Activated T-helper 2 cell treated with anti-CD3 and anti-CD28 coated beads, Interferon-gamma antibody, Interleukin-2, Interleukin-4, amounts not matched to agents 10 μg/mL and 5 μg/mL and 100 μg/mL, durations not matched to agents 14 hours and 24 hours and 36 hours (primary cell): ENCODE measurements at places on chromosomes 6 and 20. TPM values are rescaled to one million over a fixed set of nuclear protein-coding genes. Genes with fewer than 3 reads are reported as not detected.

The PLG gene
- total RNA-seq = 0.18 and 0.23 TPM in 2 replicates

The KHDC1L gene
- total RNA-seq = 0.32 TPM in 1 of 2 replicates, not detected in the other

The ME1 gene
- 0.05 TPM in 1 of 2 replicates, not detected in the other for total RNA-seq

The ADGB gene
- total RNA-seq = 0.39 TPM in 1 of 2 replicates, not detected in the other

The TUBB2B gene
- total RNA-seq = 0.41 and 0.60 TPM in 2 replicates

The TNFRSF21 gene
- total RNA-seq = 2.7 and 2.8 TPM in 2 replicates

The FLRT3 gene
- total RNA-seq = not detected in 2 replicates

The TCP11 gene
- not detected in 2 replicates for total RNA-seq

GRCh38 chr20:43452404-43453126, 5.1 kb upstream of the SRSF6 start:
- H3K36me3 ChIP-seq = no peaks in the 10 kb centered on the region
- no peak overlapping the region for H3K4me3 ChIP-seq
- no peak for DNase-seq
- H3K4me1 ChIP-seq = peaks cover 13% of the 10 kb centered on the region
- H3K27me3 ChIP-seq = peaks cover 28% of the 10 kb centered on the region

GRCh38 chr20:11891776-11892545, 25.7 kb upstream of the BTBD3 start:
- peaks cover 24% of the 10 kb centered on the region for H3K27me3 ChIP-seq
- H3K4me3 ChIP-seq = peak overlapping the region; percentile 82
- H3K27ac ChIP-seq = peak overlapping the region; percentile 62
- H3K36me3 ChIP-seq = no peaks in the 10 kb centered on the region
- DNase-seq = peak; percentile 52

DNA sequence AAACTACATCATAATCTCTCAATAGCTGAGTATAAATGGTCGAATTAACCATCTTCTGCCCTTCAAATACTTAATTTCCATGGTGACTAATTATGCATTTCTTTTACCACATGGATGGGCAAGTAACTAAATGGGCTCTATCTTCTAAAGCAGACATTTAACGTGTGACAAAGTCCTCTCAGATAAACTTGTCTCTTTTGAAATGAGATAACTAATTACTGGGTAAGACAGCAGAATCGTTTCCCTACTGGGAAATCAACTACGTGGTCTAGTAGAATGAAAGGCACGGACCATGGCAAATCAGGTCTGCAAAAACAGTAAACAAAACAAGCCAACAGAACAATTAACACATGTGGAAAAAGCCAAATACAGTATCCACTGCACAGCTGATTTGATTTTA, 137.7 kb downstream of the BACH2 start:
- H3K4me3 ChIP-seq = no peak overlapping the region
- DNase-seq = no peak
- H3K4me1 ChIP-seq = peaks cover 61% of the 10 kb centered on the region

- no peaks in the 10 kb centered on the region for H3K36me3 ChIP-seq
- H3K4me3 ChIP-seq = no peak overlapping the region
- no peak overlapping the region for H3K27ac ChIP-seq
These were observed 32.4 kb upstream of the RPP40 start for GRCh38 chr6:5036269-5036668.

DNA sequence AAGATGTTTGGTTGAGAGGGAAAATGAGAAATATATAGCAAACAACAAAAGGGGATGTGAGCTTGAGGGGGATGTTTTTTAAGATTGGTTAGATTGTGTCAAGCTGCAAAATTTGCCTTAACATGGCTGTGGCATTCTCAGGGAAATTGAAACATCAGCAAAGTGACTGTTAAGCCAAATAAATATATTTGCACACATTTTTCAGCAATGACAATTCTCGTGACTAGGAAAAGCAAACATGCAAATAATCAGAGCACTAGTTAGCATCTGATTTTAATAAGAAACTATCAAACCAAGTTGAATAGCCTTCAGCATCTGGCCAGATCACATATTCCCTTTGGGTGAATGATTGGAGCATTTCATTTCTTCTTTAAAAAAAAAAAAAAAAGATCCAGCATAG, 262.8 kb downstream of the TBC1D7 start:
- H3K27ac ChIP-seq = no peak overlapping the region
- no peaks in the 10 kb centered on the region for H3K4me1 ChIP-seq
- H3K27me3 ChIP-seq = peaks cover 7% of the 10 kb centered on the region

- H3K4me3 ChIP-seq = no peak overlapping the region
- no peaks in the 10 kb centered on the region for H3K36me3 ChIP-seq
- H3K27me3 ChIP-seq = no peaks in the 10 kb centered on the region
- no peaks in the 10 kb centered on the region for H3K4me1 ChIP-seq
- DNase-seq = no peak
- no peak overlapping the region for H3K27ac ChIP-seq
These were observed 171.2 kb upstream of the BMP5 start for GRCh38 chr6:56046576-56046975.

DNA sequence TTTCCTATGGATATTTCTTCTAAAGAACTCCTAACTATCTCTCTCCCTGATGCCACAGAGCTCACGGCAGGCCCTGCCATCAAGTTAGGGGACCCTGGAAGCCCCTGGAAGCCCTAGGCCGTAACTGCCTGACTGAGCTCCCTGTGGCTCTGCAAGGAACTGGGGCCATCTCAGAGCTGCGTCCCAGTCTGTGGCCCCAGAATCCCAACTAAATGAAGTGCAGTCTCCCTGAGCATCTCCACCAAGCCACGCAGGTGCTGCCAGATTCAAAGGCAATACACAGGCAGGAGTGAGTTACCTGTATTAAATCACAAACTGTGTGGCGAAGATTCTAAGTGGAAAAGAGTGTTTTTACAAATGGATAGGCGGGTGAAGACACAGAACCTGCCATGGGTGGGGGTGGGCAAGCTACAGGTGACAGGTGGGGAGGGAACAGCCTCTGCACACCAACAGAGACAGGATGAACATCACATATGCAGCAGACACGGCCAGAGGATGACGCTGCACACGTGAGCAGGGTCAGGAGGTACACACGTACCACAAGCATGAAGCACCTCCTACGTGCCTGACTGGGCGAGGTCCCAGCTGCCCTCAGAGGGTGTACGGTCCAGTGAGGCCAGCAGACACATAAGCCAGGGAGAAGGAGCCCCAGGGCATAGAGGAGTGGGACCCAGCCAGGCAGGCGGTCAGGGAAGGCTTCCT, 358.5 kb downstream of the ZFAND3 start:
- no peaks in the 10 kb centered on the region for H3K36me3 ChIP-seq
- no peak overlapping the region for H3K4me3 ChIP-seq
- no peaks in the 10 kb centered on the region for H3K27me3 ChIP-seq
- H3K4me1 ChIP-seq = no peaks in the 10 kb centered on the region
- DNase-seq = no peak
- no peak overlapping the region for H3K27ac ChIP-seq

DNA sequence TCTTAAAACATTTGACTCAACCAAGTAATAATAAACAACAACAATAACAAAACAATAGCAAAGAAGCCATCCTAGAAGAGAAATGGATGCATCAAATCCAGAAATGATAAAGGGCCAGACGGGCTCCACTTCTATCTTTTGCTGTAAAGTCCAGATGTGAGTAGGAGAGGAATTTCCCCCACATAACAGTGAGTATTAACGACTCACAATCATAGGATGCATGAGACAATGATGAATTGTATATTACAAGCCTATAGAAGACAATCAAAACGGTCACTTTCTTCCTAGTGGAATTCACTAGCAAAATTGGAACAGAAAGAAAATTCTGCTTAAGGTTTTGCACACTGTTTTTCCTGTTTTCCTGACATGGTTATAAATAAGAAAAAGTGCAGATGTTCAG, 97.0 kb upstream of the PREP start:
- no peak overlapping the region for H3K27ac ChIP-seq
- H3K36me3 ChIP-seq = peaks cover 3% of the 10 kb centered on the region
- no peak for DNase-seq
- H3K27me3 ChIP-seq = peaks cover 12% of the 10 kb centered on the region

GRCh38 chr6:127586372-127586771, 9.4 kb downstream of the C6orf58 start:
- H3K27ac ChIP-seq = no peak overlapping the region
- no peak for DNase-seq
- peaks cover 9% of the 10 kb centered on the region for H3K27me3 ChIP-seq
- H3K4me3 ChIP-seq = no peak overlapping the region

- H3K27ac ChIP-seq = no peak overlapping the region
- no peak for DNase-seq
- peaks cover 4% of the 10 kb centered on the region for H3K36me3 ChIP-seq
- H3K27me3 ChIP-seq = no peaks in the 10 kb centered on the region
- no peak overlapping the region for H3K4me3 ChIP-seq
- H3K4me1 ChIP-seq = peaks cover 8% of the 10 kb centered on the region
These were observed 125.3 kb downstream of the FOXO3 start for GRCh38 chr6:108685970-108686369.

- no peaks in the 10 kb centered on the region for H3K4me1 ChIP-seq
- no peak overlapping the region for H3K27ac ChIP-seq
- peaks cover 23% of the 10 kb centered on the region for H3K27me3 ChIP-seq
These were observed 29.9 kb upstream of the MTRF1L start for GRCh38 chr6:153032255-153032882.

DNA sequence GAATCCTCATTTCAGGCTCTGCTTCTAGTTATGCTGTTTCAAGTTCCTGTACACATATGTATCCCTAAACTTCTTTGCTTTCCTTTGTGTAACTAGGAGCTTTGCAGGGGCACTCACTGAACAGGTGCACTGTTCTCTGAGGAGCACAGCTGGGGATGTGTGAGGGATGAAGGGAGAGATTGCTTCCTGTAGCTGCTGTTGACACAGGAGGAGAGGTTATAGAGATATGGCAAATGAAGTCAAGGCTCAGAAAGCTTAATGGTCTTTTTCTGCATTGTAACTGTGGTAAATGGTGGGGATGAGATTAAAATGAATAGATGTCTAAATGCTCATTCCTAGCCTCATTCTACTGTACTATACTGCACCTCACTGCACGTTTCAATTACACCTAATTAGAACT, 454.3 kb downstream of the BTBD3 start:
- no peaks in the 10 kb centered on the region for H3K27me3 ChIP-seq
- DNase-seq = no peak
- H3K27ac ChIP-seq = no peak overlapping the region
- no peaks in the 10 kb centered on the region for H3K4me1 ChIP-seq
- H3K4me3 ChIP-seq = no peak overlapping the region

GRCh38 chr20:991850-992249, 10.3 kb downstream of the RSPO4 start:
- no peaks in the 10 kb centered on the region for H3K4me1 ChIP-seq
- H3K36me3 ChIP-seq = no peaks in the 10 kb centered on the region
- H3K27ac ChIP-seq = no peak overlapping the region
- no peak for DNase-seq

- no peak overlapping the region for H3K27ac ChIP-seq
- DNase-seq = no peak
- no peak overlapping the region for H3K4me3 ChIP-seq
- no peaks in the 10 kb centered on the region for H3K4me1 ChIP-seq
These were observed 600.6 kb downstream of the QKI start for GRCh38 chr6:164015088-164015484.

- H3K27me3 ChIP-seq = no peaks in the 10 kb centered on the region
- no peaks in the 10 kb centered on the region for H3K36me3 ChIP-seq
- H3K4me3 ChIP-seq = no peak overlapping the region
- DNase-seq = no peak
These were observed 274.9 kb downstream of the RFPL4B start for GRCh38 chr6:112622036-112622435.

GRCh38 chr6:63529498-63529897, 42.8 kb upstream of the LOC128125822 start:
- peaks cover 17% of the 10 kb centered on the region for H3K36me3 ChIP-seq
- H3K27ac ChIP-seq = peak overlapping the region; percentile 96
- no peaks in the 10 kb centered on the region for H3K27me3 ChIP-seq
- H3K4me1 ChIP-seq = peaks cover 47% of the 10 kb centered on the region
- peak overlapping the region; percentile 75 for H3K4me3 ChIP-seq

DNA sequence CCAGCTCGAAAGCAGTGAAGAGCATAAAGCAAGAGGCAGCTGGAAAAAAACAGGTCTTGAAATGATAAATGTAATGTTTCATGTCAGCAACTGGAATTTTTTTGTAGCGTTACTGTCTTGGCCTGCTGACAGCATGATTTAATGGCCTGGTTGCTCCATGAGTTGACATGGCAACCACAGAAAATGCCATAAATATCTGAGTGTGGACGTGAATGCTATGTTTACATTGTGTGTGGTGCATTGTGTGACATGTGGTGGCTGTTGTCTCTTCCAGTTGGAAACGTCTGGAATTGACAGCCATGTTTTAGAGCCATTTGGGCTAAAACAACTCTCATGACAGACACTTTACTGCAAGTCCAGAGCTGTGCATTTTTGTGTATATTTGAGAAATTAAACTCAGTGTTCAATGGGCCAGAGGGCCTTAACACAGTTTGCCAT, 170.0 kb downstream of the FOXA2 start:
- no peaks in the 10 kb centered on the region for H3K4me1 ChIP-seq
- DNase-seq = no peak
- no peak overlapping the region for H3K4me3 ChIP-seq
- H3K27me3 ChIP-seq = no peaks in the 10 kb centered on the region
- H3K36me3 ChIP-seq = no peaks in the 10 kb centered on the region

DNA sequence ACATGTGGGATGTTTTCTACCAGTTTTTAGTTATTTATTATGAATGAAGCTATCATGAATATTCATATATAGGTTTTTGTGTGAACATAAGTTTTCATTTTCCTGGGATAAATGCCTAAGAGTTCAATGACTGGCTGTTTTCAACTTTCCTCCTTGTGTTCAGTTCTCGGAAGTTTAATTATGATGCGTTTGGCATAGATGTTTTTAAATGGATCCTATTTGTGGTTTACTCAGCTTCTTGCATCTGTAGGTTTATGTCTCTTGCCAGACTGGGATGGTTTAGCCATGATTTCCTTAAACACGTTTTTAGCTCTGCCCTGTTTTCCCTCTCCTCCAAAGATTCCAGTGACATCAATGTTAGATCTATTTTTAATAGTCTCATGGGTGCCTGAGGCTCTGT, 411.1 kb upstream of the CDH4 start:
- no peak overlapping the region for H3K4me3 ChIP-seq
- H3K27me3 ChIP-seq = no peaks in the 10 kb centered on the region
- no peak overlapping the region for H3K27ac ChIP-seq
- no peaks in the 10 kb centered on the region for H3K36me3 ChIP-seq
- no peak for DNase-seq

- H3K36me3 ChIP-seq = no peaks in the 10 kb centered on the region
- H3K4me1 ChIP-seq = no peaks in the 10 kb centered on the region
- DNase-seq = no peak
- no peak overlapping the region for H3K27ac ChIP-seq
These were observed 35.1 kb downstream of the RGS17 start for GRCh38 chr6:153096031-153096430.

GRCh38 chr6:108114841-108115597, 40.5 kb upstream of the OSTM1 start:
- DNase-seq = no peak
- peak overlapping the region; percentile 63 for H3K4me3 ChIP-seq
- no peak overlapping the region for H3K27ac ChIP-seq
- H3K27me3 ChIP-seq = peaks cover 79% of the 10 kb centered on the region

GRCh38 chr20:48631114-48632016, 196.4 kb downstream of the PREX1 start:
- no peak overlapping the region for H3K27ac ChIP-seq
- H3K27me3 ChIP-seq = no peaks in the 10 kb centered on the region
- H3K4me3 ChIP-seq = no peak overlapping the region
- H3K4me1 ChIP-seq = peaks cover 9% of the 10 kb centered on the region

DNA sequence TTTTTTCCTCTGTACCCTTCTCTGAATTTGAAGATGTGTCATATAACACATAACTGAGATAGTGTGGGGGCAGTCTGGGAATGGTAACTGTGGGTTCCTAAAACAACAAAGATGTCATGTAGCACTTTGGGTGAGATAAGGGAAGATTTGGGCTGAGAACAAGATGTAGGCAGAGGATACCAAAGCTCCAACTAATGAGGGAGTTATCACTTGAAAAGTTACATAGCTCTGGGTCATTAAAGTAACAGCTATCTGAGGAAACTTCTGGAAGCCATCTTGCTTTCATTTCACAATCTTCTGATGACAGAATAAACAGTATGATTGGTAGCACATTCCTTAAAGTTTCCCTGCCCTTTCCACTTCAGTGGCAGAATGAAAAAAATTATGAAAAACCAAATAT, 255.4 kb downstream of the TBX18 start:
- no peaks in the 10 kb centered on the region for H3K36me3 ChIP-seq
- no peak overlapping the region for H3K27ac ChIP-seq
- no peak for DNase-seq
